ENCODE measurements at places on chromosomes 12 and 14.

DNA sequence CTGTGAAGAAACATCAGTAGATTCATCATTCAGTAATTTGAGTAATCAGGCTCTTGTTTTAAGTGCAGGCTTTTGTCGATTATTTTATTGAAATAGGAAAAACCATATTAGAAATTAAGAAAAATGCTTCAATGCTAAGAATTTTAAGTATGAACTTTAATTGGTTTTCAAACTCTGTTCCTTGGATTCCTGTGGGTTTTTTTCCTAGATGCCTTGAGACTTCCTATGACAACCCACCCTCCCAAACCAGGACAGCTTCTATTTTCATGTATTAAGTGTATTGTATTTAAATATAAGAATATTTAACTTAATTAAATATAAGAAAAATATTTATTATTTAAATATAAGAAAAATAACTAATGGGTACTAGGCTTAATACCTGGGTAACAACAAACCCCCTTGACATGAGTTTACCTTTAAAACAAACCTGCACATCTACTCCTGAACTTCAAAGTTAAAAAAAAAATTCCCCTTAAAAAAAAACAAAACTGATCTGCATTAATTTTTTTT is 3.0 kb downstream of the ARHGAP5 start:
- no peak for DNase-seq

GRCh38 chr12:85688837-85689236 is 147.4 kb downstream of the RASSF9 start:
- no peak for DNase-seq

GRCh38 chr12:120862664-120863063 is 41.5 kb downstream of the SPPL3 start:
- DNase-seq = no peak

GRCh38 chr12:83473408-83474095 is 786.8 kb downstream of the TMTC2 start:
- DNase-seq = peak; percentile 26

DNA sequence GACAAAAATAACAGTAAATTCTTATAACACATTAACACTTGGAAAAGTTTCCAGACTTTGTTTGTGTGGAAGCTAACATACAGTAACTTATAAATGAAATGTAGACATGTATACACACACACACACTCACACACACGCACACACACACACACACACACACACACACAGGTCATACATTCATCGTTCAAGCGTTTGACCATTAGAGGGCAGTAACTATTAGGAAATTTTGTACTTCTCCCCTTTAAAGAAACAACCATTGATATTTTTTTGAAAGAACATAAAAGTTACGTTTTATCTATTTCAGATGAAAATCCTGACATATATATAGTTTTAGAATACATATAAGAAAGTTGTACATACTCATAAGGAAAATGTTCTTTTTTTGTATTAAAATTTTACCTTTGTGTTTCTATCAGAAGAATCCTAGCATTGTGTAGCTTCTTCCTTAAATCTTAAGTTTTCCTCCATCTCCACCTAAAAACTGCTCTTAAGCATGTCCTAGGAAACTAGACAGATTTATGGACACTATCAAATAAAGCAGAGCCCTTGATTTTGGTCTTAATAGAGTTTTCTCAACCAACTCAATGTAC is 29.0 kb downstream of the PTPRQ start:
- DNase-seq = peak; percentile 3

- peak; percentile 24 for DNase-seq
Observed at GRCh38 chr14:94423453-94424056, 29.0 kb downstream of the SERPINA11 start.

DNA sequence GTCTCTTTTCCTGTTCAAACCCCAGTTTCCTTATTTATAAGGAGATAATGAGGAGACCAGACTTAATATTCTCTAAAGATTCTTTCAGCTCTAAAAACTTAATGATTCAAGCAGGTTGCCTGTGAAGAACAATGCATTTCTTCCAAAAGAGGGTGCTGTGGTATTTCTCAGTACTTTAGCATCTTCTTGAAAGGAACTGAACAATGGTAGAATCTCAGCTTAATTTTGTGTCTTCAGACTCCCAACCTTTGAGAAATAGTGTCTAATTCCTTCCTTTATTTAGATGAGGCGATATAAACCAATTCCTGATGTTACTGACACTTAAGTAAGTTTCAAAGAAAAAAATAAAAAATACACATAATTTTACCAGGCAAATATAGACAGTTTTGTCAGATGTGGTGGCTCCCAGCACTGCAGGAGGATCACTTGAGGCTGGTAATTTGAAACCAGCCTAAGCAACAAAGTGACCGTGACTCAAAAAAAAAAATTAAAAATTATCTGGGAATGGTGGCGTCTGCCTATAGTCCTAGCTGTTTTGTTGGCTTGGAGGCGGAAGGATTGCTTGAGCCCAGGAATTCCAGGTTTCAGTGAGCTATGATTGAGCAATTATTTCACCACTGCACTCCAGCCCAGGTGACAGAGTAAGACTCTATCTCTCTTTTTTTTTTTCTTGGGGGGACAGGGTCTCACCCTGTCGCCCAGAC is 76.9 kb upstream of the PSMA6 start:
- no peak for DNase-seq

DNA sequence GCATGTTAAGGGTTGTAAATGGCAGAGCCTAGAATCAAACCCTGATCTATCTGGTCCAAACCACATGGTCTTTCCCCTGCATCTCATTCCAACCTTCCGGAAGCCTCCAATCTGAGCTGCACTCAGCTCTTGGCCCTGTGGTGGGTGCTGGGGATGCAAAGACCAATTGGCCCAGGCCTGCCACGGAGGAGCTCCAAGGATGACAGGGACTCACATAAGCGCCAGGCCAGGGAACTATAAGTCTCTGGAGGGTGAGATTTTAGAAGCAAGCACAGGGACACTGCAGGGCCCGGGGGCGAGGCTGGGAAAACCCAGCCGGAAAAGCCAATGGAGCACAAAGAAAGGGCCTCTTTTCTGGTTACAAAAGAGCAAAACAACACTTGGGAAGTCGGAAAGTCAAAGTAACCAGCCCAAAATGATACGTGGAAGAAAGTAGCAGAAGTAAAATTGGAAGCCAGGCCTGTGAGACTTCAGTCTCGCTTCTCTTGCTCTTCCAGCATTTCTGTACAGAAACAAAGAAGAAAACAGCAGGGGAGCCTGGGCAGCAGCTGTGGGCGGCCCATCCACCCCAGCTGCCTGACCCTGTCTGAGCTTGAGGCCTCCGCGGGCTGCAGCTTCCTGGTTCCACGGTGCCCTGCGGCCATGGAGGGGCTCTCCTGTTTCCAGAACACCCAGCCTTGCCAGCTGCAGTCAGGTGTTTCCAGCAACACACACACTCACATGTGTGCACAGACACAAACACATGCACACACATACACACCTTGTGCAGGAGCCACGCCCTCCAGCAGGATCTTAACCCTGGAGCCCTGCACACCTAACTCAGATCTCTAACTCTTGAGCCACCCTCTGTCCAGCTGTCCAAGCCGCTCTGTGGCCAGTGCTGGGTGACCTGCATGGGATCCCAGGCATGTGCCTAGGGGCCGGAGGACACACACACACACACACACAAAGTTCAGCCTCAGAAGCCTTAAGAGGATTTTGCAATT is 178.2 kb downstream of the BCL11B start:
- no peak for DNase-seq

DNA sequence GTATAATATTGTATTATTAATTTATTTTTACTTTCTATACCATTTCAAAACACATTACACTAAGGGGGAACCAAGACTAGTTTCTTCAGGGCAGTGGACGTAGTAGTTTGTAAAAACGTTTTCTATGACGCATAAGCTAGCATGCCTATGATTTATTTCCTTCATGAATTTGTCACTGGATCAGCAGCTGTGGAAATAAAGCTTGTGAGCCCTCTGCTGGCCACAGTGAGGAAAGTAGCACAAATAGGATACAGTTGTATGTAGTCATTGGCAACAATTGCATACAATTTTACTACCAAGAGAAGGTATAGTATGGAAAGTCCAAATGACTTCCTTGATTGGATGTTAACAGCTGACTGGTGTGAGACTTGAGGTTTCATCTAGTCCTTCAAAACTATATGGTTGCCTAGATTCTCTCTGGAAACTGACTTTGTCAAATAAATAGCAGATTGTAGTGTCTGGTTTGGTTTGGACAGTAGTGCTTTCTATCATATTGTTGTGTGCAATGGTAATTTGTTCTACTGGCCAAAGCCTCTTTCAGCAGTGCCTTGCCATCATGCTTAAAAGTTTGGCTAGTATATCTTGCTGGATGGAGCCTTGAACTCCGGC is 24.3 kb upstream of the PLEKHD1 start:
- peak; percentile 25 for DNase-seq

DNA sequence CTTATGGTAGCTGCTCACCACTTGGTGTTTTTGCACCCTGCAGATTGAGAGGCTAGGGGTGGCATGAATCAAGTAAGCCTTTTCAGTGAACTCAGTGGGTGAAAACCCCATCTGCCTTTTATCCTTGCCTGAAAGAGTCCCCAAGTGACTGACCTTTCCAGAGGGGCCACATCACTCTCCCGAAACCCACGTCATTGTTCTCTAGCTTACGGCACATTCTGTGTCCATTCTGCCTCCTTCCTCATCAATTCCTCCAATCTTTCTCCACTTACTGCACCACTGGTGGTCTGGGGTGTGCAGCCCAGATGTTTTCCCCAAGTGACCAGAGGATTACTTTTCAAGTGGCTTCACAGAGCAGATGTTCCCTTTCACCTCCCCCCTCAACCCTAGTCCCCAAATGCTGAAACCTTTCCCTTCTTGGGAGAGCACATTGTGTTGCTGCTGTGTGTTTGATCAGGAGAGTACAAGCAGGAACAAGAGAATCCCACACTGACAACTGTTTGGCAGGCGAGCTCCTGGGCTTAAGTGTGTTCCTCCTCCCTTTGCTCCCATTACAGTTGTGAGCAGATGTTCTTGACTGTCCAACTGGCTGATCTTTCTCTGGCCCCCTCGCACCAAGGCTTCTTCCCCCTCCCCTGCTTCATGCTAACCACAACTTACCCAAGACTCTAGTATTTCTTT is 138.0 kb upstream of the IGF1 start:
- DNase-seq = no peak

GRCh38 chr12:132049876-132050275 is 94.2 kb downstream of the DDX51 start:
- no peak for DNase-seq

DNA sequence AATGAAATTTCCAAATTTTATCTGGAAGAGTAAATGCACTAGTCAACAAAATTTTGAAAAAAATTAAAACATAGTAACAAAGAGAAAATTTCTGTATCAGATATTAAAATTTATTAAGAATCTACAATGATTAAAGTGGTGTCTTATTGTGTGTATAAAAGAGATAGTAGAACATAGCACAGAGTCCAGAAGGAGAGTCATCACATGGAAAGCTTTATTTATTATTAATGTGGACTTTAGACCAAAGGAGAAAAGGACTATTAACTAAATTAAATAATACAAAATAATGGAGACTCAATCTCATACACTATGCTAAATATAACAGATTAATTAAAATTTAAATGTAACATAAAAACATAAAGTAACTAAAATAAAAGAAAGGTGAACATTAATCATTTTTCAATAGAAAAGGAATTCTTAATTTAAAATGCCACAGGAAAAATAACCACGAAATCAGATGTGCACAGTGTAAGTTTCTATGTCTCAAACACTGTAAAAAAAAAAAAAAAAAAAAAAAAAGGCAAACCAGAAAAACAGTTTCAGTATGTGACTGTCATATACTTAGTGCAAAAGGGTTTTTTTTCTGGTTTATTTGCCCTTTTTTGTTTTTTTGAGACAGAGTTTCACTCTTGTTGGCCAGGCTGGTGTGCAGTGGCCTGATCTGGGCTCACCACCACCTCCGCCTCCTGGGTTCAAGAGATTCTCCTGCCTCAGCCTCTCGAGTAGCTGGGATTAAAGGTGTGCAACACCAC is 95.4 kb downstream of the MYF5 start:
- no peak for DNase-seq

- DNase-seq = no peak
Observed at GRCh38 chr14:100875126-100875525, 28.4 kb downstream of the RTL1 start.

Measured in GM12878 (cell line).